IMR-90 (cell line): ENCODE measurements at places on chromosomes 7 and 10. TPM values are rescaled to one million over a fixed set of nuclear protein-coding genes. Genes with fewer than 3 reads are reported as not detected.

DNA sequence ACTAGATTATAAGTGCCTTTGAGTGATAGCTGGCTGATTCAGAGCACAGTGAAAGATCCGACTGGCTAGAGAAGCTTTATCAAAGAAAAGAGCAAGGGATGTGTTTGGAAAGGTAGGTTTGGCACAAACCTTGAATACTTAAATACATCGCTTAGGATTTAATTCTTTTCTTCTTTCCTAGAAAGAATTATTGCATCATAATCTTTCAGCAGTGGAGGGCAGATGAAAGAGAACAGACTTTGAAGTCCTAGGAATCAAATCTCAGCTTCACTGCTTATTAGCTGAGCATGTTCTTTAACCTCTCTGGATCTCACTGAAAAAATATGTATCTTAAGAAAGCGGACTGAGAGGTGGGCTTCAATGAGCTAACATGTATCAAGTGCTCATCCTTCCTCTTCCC is 122.8 kb downstream of the ZNF365 start:
- DNase-seq, result no peak

- peak; percentile 75 for DNase-seq
Observed at GRCh38 chr7:139762886-139763285, 14.9 kb downstream of the HIPK2 start.

DNA sequence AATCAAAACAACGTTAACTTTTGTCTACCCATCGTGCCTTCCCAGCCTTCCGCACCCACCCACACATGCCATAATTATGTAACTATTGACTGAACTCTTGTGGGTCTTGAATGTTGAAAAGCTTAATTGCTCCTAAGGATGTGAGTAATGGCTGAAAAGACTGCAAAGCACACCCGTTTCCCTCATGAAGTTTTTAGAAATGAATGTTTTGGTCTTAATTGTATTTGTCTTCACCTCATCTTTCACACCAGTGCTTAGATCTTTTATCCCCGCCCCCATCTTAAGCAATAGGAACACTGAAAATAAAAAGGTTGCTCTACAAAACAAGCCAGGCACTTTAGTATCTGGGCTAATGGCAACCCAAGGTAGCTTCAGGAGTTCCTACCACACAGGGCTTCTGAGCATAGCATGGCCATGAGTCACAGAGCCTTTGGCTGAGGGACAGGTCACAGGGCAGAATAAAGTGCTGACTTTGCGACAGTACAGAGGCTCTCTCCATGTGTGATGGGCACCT is 690.5 kb downstream of the PARD3 start:
- peak; percentile 48 for DNase-seq

DNA sequence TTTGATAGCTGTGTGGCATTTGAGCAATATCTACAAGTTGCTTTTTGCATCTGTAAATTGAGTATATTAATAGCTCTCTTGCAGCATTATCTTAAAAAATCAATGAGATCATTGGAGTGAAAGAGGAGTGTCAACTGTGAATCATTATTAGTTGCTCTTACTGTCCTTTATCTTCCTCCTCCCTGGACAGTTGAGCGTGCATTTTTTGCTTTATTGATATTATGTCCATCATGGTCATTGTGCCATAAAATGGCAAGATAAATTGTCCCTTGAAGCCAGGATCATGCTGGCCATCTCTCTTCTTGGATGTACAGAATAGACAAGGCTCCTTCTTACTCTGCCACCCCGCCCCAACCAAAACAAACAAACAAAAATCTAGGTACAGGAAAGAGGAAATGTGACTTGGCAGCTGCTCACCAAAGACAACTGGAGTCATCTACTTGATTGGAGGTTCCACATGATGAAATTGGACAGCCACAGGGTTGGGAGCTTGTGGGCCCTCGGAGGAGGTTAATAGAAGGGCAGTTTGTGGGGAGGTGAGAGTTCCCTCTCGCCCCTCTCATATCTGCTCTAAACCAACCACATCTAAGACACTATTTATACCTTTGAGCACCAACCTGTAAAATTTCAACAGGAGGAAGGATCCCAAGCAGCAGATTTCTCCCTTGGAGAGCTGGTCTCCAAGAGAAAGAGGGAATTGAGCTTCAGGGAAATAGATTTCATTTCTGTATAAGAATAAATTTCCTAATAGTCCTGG is 252.7 kb downstream of the SKIDA1 start:
- no peak for DNase-seq

DNA sequence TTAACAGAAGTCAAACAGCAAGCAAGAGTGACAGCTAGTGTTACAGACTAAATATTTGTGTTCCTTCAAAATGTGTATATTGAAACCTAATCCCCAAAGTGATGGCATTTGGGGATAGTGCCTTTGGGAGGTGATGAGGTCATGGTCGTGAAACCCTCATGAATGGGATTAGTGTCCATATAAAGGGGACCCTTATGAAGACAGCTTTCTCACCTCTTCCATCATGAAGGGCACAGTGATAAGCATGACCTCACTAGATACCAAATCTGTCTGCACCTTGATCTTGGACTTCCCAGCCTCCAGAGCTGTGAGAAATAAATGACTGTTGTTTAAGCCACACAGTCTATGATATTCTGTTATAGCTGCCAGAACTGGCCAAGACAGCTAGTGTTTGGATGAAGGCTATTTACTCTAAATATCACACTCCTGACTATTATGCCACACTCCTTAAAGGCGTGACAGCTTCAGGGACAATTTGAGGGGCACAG is 235.7 kb upstream of the TMEM72 start:
- no peak for DNase-seq

GRCh38 chr7:44386139-44386913 is 60.9 kb upstream of the CAMK2B start:
- DNase-seq, result peak; percentile 24

- DNase-seq, result no peak
Observed at GRCh38 chr7:133613250-133613790, 360.4 kb downstream of the EXOC4 start.

The FOXP2 gene
- polyA plus RNA-seq, result 0.89 and 1.4 TPM in 2 replicates

The PDGFA gene
- polyA plus RNA-seq, result 3.3 and 4.7 TPM in 2 replicates

The SNCG gene
- 17.9 and 19.0 TPM in 2 replicates for polyA plus RNA-seq

The TBL2 gene
- polyA plus RNA-seq, result 61.8 and 72.6 TPM in 2 replicates

The NSUN5 gene
- 17.7 and 21.0 TPM in 2 replicates for polyA plus RNA-seq
